Cardiac muscle cell (in vitro differentiated cells and primary cell): ENCODE measurements at places on chromosomes 13 and 19. TPM values are rescaled to one million over a fixed set of nuclear protein-coding genes. Genes with fewer than 3 reads are reported as not detected.

DNA sequence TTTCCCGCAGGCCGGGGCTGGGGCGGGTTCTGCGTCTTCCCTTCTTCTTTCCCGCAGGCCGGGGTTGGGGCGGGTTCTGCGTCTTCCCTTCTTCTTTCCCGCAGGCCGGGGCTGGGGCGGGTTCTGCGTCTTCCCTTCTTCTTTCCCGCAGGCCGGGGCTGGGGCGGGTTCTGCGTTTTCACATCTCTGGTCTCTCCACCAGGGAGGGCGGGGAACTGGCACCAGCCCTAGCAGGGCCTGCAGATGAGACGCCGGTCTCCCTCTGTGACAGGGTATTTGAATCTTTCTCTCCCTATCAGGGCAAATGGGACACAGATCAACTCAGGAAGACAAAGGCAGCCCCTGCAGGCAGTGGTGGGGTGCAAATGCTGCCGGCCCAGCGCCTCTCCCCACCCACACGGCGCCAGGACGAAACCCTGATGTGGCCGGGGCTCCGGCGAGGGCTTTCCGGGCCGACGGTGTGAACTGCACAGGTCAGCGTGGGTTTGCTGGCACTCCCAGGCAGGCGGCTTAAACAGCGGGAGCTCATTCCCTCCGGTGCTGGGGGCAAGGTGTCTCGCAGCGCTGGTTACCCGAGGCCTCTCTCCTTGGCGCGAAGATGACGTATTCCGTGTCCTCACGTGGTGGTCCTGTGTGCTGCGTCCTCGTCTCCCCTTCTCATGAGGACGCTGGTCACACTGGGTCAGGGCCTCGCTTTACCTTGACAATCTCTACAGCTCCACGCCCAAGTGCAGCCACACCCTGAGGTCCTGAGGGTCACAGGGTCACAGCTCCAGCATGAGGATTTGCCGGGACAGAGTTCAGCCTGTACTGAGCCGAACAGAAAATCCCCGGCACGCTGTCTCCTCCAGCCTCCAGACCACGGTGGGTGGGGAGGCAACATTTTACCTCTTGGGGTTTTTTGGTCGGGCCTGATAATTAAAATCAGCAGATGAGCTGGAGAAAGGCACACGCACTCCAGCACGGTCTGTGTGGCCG, 717 bp upstream of the C13orf46 start:
- H3K36me3 ChIP-seq, result peaks cover 2% of the 10 kb centered on the region
- H3K27me3 ChIP-seq, result no peaks in the 10 kb centered on the region
- no peaks in the 10 kb centered on the region for H3K4me1 ChIP-seq
- no peak for DNase-seq
- no peak overlapping the region for H3K4me3 ChIP-seq
- H3K27ac ChIP-seq, result no peak overlapping the region

DNA sequence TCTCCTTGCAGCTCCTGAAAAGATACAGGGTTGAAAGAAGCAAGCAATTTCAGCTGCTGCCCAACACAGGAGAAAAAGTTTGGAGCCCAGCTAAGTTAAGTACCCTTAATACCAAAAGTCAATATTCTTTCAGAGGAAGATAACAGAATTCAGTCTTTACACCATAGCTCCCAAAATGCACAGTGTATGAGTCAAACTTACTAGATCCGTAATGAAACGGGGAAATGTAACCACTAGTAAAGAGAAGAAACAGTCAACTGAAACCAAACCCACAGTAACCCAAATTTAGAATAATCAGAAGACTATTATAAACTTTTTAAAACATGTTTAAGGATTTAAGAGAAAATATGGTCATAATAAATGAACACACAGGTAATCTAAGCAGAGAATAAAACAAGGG, 45.2 kb downstream of the SUCLA2 start:
- no peaks in the 10 kb centered on the region for H3K4me1 ChIP-seq
- peaks cover 56% of the 10 kb centered on the region for H3K36me3 ChIP-seq
- no peak overlapping the region for H3K4me3 ChIP-seq
- H3K27me3 ChIP-seq, result no peaks in the 10 kb centered on the region
- H3K27ac ChIP-seq, result no peak overlapping the region

- peaks cover 32% of the 10 kb centered on the region for H3K27me3 ChIP-seq
- H3K4me3 ChIP-seq, result no peak overlapping the region
- DNase-seq, result no peak
- H3K27ac ChIP-seq, result no peak overlapping the region
Observed at GRCh38 chr19:43641333-43641732, 1.7 kb upstream of the CADM4 start.

DNA sequence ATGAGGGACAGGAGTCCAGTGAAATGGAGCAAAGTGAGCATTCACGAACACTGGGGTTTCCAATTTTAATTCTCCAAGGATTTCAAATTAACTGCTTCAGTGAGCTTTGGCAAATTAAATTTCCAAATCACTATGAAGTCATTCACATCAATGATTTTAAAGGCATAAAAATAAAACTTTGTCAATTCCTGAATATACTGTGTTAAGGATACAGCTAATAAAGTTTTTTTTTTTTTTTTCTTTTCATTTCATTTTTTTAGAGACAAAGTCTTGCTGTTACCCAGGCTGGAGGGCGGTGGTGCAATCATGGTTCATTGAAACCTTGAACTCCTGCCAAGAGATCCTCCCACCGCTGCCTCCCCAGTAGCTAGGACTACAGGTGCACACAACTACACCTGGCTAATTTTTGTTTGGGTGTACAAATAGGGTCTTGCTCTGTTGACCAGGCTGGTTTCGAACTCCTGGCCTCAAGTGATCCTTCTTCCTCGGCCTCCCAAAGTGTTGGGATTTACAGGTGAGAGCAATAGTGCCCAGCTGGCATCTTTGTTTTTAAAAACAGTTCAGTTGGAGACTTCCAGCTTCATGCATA, 21.9 kb downstream of the RBM26 start:
- no peaks in the 10 kb centered on the region for H3K27me3 ChIP-seq
- H3K4me1 ChIP-seq, result peaks cover 6% of the 10 kb centered on the region
- no peak overlapping the region for H3K4me3 ChIP-seq

DNA sequence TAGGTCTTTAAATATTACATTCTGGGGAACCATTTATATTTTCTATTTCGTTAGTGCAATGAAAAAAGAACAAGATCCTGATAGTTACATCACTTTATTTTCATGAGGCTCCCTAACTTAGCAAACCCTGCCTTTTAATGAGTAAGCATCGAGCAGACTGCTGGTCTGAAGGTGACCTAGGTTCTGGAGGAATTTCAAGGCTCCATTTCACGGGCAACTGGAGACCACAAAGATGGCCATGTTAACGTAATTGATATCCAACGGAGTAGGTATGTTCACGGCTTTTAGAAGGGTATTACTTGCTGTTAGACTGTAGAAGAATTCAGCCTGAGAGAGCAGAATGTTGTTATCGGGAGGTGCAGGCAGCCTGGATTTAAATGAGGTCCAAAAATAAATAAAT, 1597.6 kb downstream of the EFNB2 start:
- no peak overlapping the region for H3K4me3 ChIP-seq
- H3K27me3 ChIP-seq, result no peaks in the 10 kb centered on the region
- no peak overlapping the region for H3K27ac ChIP-seq
- H3K4me1 ChIP-seq, result no peaks in the 10 kb centered on the region
- no peak for DNase-seq
- no peaks in the 10 kb centered on the region for H3K36me3 ChIP-seq

The MISP3 gene
- total RNA-seq, result 16.0 and 19.4 TPM in 2 replicates
